A549 treated with GW870086 at 1 μM for 4 hours (cell line): ENCODE measurements at places on chromosomes 1 and 21. TPM values are rescaled to one million over a fixed set of nuclear protein-coding genes. Genes with fewer than 3 reads are reported as not detected.

AKNAD1 gene
- total RNA-seq: 1.1 to 1.5 TPM (median 1.3 TPM) in 5 replicates

SYCP1 gene
- total RNA-seq: not detected in 5 replicates

OXCT2 gene
- 0.49 to 0.97 TPM (median 0.63 TPM) in 5 replicates for total RNA-seq

FCRLB gene
- 1.4 to 1.8 TPM (median 1.6 TPM) in 5 replicates for total RNA-seq

C8B gene
- not detected in 5 replicates for total RNA-seq

PSRC1 gene
- 17.8 to 25.7 TPM (median 23.8 TPM) in 5 replicates for total RNA-seq

CLDN14 gene
- 0.12 TPM in 1 of 5 replicates, not detected in the others for total RNA-seq

TNFRSF8 gene
- total RNA-seq: 0.06 to 0.23 TPM (median 0.11 TPM) in 5 replicates

AMY1C gene
- not detected in 5 replicates for total RNA-seq
